ENCODE measurements at places on chromosomes 2 and 18.

- DNase-seq: no peak
Measured at GRCh38 chr18:77346208-77346810, 96.7 kb downstream of the GALR1 start.

DNA sequence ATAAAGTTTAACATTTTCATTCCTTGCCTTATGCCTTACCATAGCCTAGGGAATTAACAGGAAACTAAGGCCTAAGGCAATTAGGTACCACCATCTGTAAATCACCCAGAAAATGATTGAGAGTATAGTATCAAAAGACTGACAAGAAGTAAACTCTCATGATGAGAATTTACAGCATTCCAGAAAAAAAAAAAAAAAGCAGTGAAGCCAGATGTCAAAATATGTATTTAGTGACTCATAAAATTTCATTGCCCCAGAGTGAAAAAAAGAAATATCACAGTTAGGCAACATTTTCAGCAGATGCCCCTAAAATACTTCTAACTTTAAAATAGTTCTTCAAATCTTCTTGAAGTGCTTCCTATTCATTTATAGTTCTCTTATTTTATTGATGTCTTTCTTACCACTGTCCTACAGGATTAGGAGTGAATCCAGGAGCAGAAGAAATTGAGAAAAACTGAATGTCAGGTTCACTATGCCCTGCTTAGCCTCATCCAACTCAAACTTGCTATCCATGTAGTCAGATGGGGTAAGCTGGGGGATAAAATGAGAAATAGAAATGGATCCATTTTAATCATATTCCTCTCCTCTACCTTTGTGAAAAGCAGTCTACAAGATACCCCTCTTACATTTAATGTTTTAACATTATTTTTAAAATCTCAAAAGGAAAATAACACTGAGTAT is 57.3 kb upstream of the TANK start:
- DNase-seq: no peak

DNA sequence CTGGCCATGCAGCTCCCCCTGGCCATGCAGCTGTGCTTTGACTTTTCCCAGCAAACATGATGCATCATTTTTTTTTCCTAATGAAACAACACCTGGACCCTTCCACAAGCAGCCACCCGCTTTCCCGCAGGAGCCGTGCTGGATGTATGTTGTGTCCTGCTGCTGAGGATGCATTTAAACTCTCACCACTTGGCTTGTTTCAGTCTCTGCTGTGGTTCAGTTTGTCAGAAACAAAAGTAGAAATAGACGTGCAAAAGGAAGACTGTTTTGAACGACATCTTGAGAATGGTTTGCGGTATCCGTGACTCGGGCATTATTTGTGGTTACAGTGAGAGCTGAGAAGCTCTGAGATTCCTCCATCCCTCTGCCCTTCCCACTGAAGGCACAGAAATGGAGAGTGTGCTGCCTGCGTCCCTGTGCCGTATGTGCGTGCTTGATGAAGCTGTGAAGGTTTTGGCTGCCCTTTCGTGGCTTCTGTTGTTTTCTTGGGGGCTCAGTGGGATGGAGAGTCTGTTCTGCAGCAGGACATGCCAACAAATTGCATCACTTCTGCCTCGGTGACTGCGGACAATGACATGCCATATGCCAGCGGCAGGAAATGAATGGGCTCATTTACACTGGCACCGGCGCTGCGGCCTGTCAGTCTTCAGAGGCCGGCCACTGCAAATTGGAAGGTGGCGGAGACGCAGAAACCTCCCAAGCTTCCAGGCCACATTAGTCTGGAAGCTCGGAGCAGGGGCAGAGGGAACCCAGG is 417.7 kb upstream of the SALL3 start:
- DNase-seq: no peak

- DNase-seq: no peak
Measured at GRCh38 chr2:127961729-127962128, 66.1 kb downstream of the SAP130 start.

- DNase-seq: no peak
Measured at GRCh38 chr2:218074031-218074430, 5.0 kb downstream of the RUFY4 start.

DNA sequence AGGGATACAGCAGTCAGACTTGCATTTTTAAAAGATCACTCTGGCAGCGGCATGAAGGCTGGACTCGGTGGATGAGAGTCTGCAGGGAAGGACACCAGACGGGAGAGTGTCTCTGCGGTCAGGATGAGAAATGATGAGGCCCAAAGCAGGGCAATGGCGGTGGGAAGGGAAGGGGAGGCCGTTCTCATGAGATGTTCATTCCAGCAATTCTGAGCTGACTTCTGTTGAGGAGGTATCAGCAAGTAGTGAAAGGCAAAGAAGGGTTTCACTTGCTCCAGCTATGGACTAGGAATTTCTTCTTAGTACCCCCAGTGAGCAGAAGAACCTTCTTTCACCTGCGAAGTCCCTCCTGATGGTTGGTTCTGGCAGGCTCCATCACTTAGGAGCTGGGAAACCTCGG is 63.0 kb downstream of the STEAP3 start:
- DNase-seq: no peak

GRCh38 chr2:129329574-129329973 is 649.9 kb upstream of the RAB6C start:
- no peak for DNase-seq

DNA sequence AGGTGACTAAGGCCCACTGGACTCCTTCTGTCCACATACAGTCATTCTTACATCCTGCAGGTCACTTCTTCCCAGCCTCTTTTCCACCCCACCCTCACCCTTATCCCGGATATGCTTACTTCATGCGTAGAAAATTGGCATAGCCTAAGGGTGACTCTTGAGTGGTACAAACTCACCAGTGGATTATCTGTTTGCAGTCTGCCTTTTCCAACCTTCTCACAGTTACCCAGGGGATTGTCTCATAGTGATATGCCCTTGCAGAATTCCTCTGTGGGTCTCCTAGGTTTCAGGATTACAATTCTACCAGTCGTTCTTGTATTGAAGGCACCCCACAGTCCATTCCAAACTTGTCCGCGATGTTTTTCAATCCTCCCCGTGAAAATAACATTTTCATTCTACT is 752.9 kb upstream of the HS6ST1 start:
- DNase-seq: no peak

DNA sequence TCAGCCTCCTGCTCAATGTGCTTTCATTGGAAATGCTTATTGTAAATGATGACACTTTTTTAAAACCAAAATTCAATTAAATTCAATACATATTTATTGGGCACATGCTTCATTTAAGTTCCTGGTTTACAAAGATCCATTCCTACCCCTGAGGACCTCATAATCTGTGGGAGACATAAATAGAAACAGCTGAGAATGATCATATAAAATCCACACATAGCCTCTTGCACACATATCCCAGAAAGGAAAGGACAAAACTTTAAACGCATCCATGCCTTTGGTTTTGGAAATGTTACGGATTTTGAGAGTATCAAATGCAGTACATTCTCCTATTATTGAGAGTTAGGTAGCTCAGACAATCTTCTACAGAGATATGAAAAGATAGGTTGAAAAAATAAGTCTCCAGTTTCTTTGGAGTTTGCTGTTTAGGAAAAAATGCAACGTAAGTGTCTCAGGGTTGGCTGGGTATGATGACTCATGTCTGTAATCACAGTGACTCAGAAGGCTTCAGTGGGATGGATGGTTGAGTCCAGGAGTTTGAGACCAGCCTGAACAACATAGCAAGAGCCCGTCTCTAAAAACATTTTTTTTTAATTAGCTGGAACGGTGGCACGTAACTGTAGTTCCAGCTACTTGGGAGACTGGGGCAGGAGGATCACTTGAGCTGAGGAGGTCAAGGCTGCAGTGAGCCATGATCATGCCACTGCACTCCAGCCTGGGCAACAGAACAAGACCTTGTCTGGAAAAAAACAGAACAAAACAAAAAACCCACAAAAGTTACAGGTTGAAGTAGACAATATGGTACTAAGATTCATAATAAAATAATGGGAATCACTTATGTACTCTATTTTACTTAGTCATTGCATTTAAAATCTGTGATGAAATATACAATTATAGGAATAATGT is 3.9 kb upstream of the PRELID3A start:
- DNase-seq: no peak

DNA sequence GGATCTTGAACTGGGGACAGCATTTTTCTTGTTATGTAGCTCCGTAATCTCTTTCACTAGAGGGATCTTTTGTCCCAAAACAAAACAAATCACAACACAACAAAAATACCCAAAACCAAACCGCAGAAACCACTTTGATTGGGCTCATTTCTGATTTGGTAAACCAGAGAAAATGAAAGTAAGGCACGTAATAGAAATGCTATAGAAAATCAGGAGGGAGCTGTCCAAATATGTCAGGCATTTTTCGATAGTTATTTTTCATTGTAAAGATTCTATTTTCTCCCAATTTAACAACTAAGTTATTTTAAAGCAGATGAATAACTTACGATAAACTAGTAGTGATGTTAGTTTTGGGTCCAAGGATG is 406.5 kb downstream of the XIRP2 start:
- no peak for DNase-seq

DNA sequence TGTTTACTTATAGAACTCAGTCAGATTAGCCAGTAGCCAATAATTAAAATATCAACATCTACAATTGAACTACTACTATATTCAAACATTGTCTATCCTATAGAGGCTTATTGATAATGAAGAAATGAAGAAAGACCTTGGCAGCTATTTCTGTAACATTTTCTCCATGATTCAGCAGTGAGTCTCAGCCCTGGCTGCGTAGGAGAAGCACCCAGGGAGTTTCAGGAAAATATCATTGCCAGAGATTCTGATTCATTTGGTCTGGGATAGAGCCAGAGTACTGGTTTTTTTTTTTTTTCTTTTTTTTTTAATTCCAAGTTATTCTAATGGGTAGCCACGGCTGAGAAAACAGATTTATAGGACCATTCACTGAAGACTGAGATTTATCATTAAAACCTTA is 404.8 kb downstream of the TXNL1 start:
- no peak for DNase-seq

DNA sequence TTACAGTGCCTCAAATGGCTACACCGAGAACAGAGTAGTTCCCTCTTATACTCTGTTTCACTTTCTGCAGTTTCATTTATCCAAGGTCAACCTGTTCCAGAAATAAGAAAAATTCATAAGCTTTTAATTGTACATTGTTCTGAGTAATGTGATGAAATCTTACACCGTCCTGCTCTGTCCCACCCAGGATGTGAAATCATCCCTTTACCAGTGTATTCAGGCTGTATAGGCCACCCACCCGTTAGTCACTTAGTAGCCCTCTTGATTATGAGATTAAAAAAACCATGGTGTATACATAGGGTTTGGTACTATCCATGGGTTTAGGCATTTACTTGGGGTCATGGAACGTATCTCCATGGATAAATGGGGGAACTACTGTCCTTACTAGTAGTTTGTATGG is 29.8 kb downstream of the STARD6 start:
- DNase-seq: no peak

DNA sequence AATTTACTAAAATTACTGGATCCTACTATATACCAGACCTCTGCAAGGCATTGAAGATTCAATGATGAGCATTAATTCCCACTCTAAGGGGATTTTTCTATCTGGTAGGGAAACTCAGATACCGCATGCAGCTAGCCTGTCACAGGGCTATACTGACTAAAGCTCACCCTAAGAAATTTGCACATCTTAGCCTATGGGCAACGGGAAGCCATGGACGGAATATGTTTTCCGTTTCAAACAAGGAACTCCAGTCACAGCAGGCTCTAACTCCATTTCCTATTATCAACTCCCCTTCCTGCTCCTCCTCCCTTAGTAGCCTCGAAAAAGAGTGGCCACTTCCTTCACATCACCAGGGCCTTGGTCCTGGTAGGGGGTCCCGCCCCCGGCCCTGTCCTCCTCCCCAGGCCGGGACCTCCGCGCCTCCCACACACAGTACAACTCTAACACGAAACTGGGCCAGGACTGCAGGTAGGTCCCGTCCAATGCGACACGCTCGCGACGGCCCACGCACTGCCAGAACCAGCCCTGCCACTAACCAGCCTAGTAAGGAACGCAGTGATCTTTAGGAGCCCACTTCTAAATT is 659 bp upstream of the COX5B start:
- DNase-seq: no peak

DNA sequence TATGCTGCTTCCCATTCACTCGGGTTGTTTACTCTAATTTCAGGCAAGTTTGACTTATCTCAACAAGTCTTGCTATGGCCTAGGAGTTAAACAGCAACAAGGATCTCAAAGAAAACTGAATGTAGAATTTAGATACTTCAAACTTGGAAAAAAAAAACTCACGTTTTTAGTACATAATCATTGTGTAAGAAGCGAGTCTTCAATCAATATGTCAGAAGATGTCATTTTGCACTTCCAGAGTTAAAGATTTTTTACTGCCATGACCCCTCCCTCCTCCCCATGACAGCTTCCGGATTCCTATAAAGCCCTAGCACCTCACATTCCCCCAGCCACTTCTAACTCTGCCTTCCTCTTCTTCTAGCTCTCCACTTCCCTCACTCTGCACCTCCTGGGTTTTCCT is 133.4 kb downstream of the SS18 start:
- DNase-seq: no peak

DNA sequence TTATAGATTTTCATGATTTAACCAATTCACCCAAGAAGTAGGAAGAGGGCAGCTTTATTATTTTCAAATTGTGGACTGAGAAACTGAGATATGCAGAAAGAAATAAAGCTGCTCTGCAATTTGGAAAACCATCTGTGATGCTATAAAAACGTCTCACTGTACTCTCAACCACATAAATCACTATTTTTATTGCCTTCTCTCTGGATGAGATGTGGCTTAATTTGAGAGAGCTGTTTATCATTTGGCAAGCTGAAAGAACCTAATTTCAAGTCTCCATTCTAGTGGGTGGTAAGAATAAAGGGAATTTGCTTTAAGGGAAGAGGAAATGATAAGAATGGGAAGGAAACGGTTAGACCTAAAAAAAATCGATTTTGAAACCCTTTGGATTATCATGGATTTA is 49.9 kb upstream of the CYP1B1 start:
- DNase-seq: no peak

DNA sequence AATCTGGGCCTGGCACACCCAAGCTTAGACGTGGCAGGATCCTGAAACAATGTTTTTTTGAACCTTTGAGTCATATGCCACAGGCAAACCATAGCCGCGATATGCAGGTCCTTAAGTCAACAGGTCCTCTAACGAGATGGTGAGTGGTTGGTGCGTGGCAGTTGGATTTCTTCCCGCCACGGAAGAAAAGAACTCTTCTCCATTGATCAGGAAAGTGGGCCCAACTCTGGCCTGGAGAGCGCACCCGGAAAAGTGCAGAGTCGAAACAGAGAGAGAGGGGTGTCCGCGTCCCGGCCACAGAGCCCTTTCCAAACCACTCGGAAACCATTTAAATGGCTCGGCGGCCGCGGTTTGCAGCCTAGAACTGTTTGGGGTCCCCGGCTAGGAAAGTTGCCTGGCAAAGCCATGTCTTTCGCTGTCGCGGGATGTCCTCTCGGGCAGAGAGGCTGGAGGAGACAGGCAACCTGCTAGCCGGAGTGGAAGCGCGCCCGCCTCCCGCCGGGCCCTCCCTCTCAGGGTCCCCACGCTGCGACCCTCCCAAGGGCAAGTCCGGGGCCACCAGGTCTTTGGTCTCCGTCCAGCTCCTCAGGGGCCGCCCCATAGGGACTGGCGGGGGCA is 777 bp downstream of the GALNT3 start:
- no peak for DNase-seq

GRCh38 chr18:32298171-32298667 is 108.4 kb downstream of the MEP1B start:
- DNase-seq: no peak

- no peak for DNase-seq
Measured at GRCh38 chr2:27509326-27509725, 12.7 kb downstream of the GCKR start.

- no peak for DNase-seq
Measured at GRCh38 chr2:65164426-65164891, 34.6 kb upstream of the RAB1A start.

Data from CD4-positive, alpha-beta T cell (primary cell).